Activated naive CD4-positive, alpha-beta T cell treated with Interleukin-2 at 50 U/mL for 16 hours (primary cell): ENCODE measurements at places on chromosomes 16 and 17.

- no peak for DNase-seq
Observed at GRCh38 chr17:28030386-28030785, 12.1 kb upstream of the NLK start.

DNA sequence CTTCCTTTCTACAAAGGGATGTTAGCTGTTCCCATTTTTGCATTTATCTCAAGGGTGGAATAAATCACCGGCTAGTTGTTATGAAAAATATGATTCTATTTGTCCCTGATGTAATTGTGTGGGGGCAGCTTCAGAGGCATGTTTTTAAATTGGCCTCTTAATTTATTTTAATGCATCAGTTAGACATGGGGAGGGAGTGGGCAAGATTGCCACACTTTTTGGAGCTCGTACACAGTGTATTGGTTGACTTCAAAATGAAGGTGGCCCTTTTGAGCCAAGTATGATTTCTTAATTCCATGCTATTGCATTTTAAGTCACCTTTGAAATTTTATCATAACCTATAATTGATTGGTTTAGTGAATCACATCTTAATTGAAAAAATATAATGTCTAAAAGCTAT, 223.7 kb downstream of the CDH11 start:
- no peak for DNase-seq

- DNase-seq = no peak
Observed at GRCh38 chr16:9934723-9935508, 247.3 kb downstream of the GRIN2A start.

- DNase-seq = no peak
Observed at GRCh38 chr17:59423137-59423724, 91.8 kb downstream of the YPEL2 start.

- no peak for DNase-seq
Observed at GRCh38 chr17:18949566-18949965, 2.4 kb upstream of the SLC5A10 start.

- no peak for DNase-seq
Observed at GRCh38 chr17:8075081-8075480, 12.4 kb downstream of the ALOX12B start.

DNA sequence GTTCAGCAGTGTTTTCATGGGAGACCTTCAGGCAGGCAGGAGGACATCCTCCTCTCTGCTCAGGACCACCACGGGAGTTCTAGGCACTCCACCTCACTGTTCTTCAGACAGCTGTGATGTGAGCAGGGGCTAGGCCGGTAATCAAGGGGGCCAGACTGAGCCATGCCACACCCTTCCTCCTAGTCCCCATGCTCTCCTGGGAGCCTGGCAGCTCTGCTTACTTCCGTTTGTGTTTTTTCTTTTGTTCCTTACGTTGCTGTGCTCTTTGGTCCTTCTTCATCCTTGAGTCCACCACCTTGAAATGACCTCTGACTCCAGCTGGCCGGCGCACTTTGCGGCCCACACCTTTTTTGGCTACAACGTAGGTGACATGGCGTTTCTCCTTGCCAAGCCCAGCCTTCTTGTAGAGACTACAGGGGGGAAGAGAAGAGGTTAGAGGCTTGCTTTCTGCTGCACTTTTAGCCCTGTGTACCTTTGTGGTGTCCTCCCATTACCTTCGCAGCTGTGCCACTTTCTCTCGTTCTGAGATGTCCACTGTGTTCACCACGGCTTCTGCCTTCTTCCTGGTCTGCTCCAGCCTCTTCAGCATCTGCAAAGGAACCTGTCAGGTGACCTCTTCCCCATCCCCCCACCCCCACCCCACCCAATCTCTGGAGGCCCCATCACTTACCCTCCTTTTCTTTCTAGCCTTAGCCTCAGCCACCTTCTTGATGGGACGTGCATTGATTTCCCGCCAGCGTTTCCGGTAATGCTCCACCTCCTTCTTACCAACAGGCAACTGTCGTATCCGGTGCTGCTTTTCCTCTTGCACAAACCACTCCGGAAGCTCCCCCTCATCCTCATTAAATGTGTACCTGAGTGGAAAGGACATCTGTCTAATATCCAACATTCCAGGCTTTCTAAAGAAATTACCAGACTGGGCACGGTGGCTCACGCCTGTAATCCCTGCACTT, 7.4 kb upstream of the PSMC5 start:
- no peak for DNase-seq

DNA sequence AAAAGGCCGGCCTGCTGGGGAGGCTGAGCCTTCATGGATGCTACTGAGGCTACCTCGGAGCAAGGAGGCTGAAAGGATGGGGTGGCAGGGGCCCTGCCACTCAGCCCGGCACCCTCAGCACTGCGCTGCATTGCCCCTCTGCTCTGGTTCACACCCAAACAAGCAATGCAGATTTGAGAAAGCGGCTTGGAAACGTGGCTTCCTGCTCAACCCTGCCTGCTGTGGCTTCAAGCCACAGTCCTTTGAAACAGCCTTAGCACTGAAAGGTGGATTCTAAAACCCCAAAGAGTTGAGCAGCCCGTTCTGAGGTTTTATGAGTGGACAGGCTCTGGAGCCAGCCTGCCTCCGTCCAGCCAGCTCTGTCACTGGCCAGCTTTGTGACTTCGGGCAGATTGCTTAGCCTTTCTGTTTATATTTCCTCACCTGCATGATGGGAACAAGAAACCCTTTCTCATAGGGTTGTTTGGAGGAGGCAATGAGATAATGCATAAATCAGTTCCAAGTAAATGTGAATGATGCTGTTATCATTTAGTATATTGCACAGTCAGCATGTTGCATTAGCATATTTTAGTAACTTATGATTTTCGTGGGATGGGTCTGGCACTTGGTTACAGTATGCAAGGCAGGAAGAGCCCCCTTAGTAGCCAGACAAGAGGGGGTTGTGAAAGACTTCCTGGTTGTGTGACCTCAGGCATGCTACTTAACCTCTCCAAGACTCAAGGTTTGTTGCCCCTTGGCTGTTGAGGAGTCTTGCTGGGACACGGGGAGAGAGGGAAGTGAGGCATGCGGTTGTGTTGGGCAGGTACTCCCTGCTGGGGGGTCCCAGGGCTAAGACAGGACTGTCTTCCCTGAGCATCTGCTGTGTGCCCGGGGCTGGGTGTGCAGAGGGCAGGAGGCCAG, 23.6 kb downstream of the CRISPLD2 start:
- no peak for DNase-seq

- DNase-seq = no peak
Observed at GRCh38 chr17:16434662-16435061, 19.3 kb downstream of the TRPV2 start.

DNA sequence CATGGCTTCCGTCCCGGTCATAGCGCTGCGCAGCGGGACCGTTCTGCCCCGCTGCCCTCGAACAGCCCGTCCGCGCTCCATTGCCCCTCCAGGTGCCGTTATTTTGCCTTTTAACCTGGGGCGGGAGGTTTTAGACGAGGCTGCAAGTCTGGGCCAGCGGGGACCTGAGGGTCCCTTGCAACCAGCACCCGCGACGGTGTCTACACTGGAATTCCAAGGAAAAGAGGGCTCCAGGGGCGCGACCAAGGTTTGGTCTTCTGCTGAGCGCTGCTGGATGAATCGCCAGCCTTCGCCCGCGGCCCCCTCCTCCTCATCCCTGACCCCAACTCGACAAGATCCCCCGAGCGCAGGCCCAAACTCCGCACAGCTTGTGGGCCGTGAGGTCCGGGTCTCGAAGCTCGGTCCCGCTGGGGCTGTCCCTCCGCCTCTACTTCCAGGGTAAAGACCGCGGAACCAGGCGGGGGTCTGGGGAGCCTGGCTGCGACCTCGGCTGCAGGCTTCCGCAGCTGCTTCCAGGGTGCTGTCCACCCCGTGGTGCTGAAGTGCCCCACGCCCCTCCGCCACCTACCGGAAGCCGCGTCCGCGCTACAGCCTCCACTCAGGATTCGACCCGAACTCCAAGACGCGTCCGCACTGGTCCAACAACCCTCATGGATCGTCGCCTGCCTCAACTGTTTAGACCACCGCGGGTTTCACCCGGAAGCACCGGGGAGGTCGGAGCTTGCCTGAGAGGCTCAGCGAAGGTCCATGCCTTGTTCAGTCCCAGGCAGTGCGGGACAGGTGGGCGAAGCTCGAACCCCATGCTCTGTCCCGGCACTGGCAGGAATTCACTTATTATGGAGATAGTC, 10.1 kb upstream of the CA4 start:
- peak; percentile 72 for DNase-seq
